ENCODE measurements at places on chromosomes 12 and 14.

- DNase-seq, result no peak
Measured at GRCh38 chr14:100088226-100088625, 23.0 kb downstream of the EVL start.

GRCh38 chr14:82052778-82053177 lies 519.1 kb upstream of the SEL1L start:
- DNase-seq, result no peak

DNA sequence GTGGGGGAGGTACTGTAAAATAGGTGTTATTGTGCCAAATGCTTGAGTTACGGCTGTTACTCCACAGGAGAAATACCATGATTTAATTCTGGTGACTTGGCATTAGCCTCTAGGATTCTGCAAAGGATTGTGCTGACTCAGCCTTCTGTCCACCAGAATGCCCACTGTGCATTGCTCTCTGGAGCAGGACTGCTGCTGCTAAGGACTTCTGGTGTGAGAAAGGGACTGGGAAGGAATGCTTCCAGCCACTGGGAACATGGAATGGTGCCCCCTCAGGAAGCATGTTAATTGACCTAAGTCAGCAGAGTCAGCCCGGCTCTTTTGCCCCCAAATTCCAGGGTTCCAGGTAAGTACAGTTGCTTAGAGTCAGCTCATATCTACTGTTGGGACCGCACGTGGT lies 32.9 kb downstream of the ZFHX2 start:
- DNase-seq, result no peak

- no peak for DNase-seq
Measured at GRCh38 chr12:69000074-69000473, 67.1 kb upstream of the CPM start.

- no peak for DNase-seq
Measured at GRCh38 chr12:19978193-19978592, 390.1 kb upstream of the PDE3A start.

- DNase-seq, result peak; percentile 92
Measured at GRCh38 chr12:16163146-16163545, 114.3 kb downstream of the SLC15A5 start.

DNA sequence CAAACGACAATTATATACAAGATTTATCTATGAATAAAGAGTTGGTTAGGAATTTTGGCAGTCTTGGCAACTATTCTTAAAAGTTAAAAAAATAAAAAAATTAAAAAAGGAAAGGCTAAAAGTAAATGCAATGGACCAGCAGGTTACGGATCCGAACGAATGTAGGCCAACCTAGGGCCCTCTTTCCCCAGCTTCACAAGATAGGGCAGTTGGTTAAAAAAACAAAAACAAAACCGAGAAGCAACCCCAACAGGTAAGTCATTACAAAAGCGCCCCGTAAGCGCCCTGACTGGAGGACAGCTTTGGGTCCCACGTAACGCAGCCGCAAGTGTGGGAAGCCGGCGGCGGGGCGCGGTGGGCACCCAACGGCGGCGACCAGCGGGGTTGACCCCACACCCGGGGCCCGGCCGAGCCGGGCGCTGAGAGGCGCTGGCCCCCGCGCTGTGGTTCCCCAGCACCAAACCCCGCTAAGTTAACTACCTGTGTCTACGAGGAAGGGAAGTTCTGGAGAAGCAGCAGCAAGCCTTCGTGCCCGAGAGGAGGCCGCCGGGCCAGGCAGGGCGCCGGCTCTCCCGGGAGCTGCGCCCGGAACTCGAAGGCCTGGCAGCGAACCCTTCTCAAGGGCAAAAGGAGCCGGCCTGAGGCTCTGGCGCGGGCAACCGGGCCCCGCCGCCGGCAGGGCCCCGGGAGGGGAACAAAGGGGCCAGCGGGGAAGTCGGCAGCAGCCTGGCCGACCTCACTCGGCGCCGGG lies 882 bp downstream of the HECTD1 start:
- peak; percentile 34 for DNase-seq

GRCh38 chr14:30673071-30673470 lies 51.0 kb downstream of the SCFD1 start:
- no peak for DNase-seq

GRCh38 chr12:119005913-119006312 lies 24.6 kb downstream of the SRRM4 start:
- DNase-seq, result peak; percentile 65

- DNase-seq, result no peak
Measured at GRCh38 chr14:91356181-91356763, 61.3 kb downstream of the CCDC88C start.

GRCh38 chr12:2640281-2640680 lies 154.5 kb upstream of the FKBP4 start:
- peak; percentile 40 for DNase-seq

DNA sequence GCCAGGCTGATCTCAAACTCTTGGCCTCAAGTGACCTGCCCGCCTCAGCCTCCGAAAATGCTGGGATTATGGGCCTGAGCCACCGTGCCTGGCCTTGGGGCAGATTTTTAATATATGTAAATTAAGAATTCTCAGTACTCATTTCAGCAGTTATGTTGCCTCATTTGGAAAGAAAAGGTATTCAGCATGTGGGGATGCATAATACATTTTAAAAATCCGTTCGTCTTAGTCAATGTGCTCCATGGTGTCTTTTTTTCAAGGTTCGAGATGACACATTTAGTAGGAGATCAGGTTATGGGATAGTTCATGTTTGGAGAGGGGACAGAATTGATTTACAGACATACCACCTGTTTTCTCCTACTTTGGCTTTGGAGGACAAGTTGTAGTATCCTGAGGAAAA lies 10.2 kb downstream of the SYNE2 start:
- DNase-seq, result no peak

DNA sequence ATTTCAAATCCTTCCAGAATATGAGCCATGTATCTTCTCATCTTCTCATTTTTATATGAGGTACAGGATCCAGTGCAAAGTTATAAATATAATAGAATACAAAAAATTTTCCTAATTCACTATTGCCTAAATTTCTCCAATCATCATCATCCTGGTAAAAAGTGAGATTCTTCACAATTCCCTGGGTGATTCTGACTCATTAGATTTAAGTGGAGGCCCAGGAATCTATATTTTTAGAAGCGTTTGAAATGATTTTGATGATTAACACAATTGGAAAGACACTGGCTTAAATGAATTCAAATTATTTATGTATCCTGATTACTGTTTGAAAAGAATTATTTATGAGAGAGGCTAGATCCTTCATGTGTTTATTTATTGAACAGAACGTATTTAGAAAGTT lies 380.3 kb upstream of the PDE3A start:
- no peak for DNase-seq

DNA sequence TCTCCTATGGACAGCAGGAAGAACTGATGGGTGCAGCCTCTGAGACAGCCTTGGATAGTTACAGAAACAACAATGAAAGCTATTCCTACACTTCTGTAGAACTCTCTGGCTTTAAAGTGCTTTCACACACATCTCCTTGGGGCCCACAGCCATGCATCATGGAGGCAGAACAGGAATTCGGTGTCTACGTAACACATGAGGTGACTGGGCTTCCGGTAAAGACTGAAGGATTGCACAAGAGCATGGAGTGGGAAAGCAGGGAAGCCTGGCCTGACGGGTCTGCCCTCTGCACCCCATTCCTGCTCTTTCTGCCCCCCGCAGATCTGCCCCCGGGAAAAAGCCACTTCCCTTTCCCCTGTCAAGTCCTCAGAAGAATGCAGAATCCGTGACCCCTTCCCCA lies 82.6 kb downstream of the VWF start:
- no peak for DNase-seq

DNA sequence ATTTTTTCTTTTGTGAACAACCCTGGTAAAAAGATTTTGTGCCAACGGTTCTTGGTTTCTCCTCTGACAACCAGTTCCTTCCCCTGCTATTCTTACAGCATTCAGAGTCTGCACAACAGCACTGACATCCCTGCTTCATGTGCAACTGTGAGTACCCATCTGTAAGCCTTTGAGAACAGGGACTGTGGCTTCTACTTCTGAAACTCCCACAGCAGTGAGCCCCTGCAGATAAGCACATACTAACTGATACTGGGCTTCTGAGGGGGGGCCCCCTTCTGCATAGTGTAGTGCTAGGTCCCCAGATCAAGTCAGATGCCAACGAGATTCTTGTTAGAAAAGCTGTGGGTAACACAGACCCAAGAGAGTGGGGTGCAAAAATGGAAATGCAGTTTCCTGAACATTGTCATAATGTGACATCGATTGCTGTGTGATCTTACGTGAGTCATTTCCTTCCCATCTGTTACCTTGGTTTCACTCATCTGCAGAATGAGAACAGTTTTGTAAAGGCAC lies 11.1 kb upstream of the NINJ2 start:
- no peak for DNase-seq

- no peak for DNase-seq
Measured at GRCh38 chr14:35789651-35790050, 19.4 kb downstream of the RALGAPA1 start.

GRCh38 chr12:43094886-43095575 lies 457.0 kb downstream of the ADAMTS20 start:
- DNase-seq, result peak; percentile 54

GRCh38 chr14:20662968-20663732 lies 21.2 kb upstream of the RNASE4 start:
- peak; percentile 71 for DNase-seq

GRCh38 chr12:86122846-86123468 lies 133.2 kb downstream of the MGAT4C start:
- DNase-seq, result no peak

- DNase-seq, result no peak
Measured at GRCh38 chr14:23353433-23353780, 720 bp upstream of the SLC22A17 start.

DNA sequence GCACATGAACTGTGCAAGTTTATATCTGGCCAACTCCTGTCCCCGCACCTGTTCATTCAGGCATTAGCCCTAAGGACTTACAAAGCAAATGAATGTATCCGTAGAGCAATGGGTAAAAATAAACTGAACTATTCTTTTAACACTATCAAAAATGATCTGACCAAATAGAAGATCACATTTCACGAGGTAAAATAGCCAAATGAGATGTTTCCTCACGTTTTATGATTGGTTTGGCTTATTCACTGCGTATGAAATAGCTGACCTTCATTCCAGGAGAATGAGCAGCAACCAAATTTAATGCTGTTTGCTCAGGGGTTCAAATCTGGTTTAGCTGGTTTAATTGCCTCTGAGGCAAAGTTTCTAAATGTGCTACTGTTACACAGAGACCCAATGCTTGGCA lies 216.0 kb upstream of the EEA1 start:
- no peak for DNase-seq

DNA sequence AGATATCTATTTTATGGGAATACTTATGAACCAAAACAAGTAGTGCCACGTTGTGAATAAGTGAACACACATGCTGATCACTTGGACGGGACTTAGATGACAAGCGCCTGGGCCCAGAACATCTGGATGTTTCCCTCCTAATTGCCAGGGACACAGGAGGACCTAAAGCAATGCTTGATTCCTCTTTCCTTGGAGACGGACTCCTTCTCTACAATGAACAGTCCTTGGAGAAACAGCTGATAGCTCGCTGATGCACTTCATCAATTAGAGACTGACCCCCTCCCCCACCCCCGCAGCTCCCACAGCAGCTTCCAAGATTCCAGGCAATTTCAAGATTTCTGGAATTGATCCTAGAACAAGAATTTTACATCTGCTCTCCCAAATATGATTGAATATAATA lies 86.4 kb downstream of the ST8SIA1 start:
- DNase-seq, result no peak

DNA sequence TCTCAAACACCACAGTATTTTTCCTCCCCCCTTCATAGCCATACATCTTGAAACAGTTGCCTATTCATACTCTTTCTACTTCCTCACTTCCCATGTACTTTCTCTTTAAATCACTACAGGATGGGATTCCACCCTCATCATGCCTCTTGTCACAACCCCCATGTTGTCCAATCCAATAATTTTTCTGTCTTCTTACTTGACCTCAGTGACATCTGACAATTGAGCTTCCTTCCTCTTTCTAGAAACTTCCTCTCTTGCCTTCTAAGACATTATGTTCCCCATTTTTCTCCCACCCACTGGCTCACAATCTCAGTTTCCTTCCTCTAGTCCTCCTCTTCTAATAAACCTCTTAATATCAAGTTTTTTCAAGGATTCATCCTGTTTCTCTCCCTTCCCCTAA lies 5.3 kb downstream of the C2CD5 start:
- DNase-seq, result no peak

DNA sequence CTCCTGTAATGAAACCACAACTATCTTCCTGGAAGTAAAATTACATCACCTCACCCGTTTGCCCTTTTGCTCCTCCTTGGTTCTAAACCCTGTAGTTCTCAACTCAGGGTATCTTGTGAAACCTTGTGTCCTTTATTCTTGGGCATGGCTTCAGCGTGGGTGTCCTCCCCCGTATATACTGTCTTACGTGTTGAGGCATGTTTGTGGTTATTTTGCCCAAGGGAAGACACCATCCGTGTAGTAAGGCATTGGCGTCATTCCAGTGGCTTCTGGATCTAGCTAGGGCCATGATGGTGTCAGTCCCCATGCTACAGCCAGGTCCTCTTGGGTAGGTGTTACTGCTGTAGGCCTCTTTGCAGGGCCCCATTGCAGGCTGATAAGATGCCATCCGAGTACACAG lies 115.4 kb downstream of the ZFP36L1 start:
- DNase-seq, result no peak

GRCh38 chr14:31944256-31945073 lies 132.6 kb upstream of the ARHGAP5 start:
- no peak for DNase-seq

DNA sequence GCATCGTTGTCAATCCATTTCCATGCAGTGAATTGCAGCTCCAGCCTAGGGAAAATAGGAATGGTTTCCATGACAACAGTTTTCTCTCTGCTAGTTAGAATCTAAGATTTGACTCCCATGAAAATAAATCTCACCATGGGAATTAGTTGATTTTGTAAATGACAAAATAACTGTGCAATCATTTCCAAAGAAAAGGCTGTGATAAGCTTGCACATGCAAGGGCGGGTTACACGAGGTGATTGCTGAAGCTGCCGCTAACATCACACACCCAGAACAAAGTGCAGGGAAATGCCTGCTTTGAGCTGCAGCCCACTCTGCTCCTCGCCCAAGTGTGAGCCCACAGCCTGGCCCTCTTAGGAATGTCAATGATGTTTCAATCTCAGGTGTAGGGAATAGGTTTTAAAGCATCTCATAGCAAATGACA lies 53.8 kb downstream of the TRIM9 start:
- no peak for DNase-seq

GRCh38 chr14:59507752-59508103 lies 23.4 kb downstream of the JKAMP start:
- DNase-seq, result no peak

DNA sequence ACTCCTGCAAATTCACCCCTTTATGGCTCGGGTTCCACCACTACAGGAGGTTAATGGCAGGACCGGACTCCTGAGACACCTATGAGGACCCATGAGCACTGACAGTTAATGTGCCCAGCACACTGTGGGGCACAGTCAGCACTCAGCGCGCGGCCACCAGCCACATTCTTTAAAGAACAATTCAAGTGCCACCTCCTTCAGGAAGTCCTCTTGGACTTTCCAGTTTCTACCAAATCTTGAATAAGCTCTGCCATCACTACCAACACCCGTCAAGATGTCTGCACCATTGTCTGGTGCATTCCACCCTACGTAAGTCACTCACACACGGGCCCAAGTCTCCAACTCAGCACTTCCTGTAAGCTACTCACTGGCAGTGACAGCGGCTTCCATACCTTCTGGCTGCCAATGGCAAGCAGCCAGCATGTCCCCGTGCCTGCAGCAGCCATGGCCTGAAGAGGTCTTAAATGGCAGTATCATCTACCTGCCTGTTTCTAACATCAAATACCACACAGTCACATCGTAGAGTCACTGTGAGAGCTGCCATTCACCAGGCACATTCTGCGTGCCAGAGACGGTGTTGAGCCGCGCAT lies 48.5 kb downstream of the CDC42BPB start:
- no peak for DNase-seq

Data from NCI-H524 (cell line).